ENCODE measurements at places on chromosomes 1 and 21.

DNA sequence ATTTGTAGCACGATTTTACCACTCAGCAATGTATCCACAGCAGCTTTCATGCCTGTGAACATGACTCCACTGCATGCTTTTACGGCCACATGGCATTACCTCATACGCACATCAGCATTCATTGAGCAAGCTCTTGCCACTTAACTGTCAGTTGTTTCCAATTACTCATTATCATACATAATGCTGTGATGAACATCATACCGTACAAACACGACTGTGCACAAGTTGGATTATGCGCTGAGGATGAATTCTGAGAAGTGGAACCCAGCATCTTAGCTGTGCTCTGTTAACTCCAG, 9.6 kb downstream of the UMODL1 start:
- DNase-seq = no peak

- DNase-seq = no peak
These were observed 35.2 kb downstream of the RGL1 start for GRCh38 chr1:183840140-183840539.

- DNase-seq = no peak
These were observed 52.8 kb upstream of the ZBTB40 start for GRCh38 chr1:22398656-22399420.

GRCh38 chr1:234581063-234581714, 28.8 kb downstream of the IRF2BP2 start:
- no peak for DNase-seq

DNA sequence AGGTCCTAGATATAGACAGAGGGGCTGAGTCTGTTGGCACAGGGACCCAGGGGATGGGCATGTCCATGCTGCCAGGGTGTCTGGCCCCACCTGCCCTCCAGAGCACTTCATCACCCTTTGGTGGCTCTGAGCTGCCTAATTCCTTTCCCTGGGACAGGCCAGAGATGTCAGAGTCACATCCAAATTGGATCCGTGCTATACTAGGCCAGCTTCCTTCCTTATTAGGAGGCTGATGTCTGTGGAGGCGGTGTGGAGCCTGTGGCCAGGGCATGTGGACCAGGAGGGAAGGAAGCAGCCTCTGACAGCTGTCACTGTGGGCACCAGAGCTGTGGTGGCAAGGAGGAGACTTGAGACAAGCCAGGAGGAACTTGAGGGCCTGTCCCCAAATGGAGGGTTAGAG, 77.7 kb upstream of the TMEM51 start:
- DNase-seq = no peak

- DNase-seq = no peak
These were observed 33.2 kb downstream of the KCND3 start for GRCh38 chr1:111956155-111956771.

DNA sequence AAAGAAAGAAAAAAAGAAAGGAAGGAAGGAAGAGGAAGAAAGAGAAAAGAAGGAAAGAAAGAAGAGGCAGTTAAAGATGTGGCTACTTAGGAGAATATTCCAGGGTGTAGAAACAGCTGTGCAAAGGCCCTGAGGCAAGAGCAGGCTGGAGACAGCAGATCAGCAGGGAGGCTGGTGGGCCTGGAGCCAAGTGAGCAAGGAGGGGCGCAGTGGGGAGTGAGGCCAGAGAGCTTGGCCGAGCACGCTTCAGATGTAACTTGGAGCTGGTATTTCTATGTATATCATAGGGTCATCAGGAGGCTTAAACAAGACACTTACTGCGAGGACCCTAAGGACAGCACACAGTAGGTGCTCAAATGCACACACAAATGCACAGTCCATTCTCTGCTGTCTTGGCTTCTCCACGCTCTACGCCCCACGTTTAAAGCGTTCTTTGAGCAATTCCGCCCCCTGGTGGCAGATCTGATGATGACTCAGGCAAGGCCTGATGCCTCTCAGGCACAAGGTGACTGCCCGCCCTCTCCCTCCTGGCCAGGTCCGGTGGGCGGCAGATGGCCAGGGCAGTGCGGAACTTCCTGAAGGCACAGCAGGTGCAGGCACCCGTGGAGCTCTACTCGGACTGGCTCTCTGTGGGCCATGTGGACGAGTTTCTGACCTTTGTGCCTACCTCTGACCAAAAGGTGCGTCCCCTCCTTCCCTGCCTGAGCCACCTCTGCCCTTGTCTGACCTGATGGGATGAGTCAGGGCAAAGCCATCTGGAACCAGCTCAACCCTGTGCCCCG, 11.9 kb upstream of the PADI3 start:
- no peak for DNase-seq

GRCh38 chr1:100249155-100249536, 488 bp downstream of the DBT start:
- DNase-seq = no peak

- DNase-seq = no peak
These were observed 97.7 kb downstream of the VPS13D start for GRCh38 chr1:12327566-12327965.

DNA sequence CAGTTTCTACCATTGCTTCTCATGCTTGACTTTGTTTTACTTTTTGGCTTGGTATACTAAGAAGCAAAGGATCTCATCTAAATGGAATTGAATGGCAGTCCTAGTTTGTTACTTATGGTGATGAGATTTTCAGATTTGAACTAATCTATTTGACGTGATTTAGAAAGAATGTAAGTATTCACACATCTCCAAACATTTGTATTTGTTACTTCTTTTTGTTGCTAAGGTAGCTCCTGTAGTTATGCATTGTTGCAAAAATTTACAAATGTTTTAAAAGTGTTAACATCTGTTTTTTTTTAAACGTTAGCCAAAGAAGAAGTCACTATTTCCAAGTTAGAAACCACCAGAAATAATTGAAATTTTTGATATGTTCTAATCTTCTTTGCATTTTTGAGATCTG, 222.5 kb downstream of the RPS6KC1 start:
- DNase-seq = no peak

DNA sequence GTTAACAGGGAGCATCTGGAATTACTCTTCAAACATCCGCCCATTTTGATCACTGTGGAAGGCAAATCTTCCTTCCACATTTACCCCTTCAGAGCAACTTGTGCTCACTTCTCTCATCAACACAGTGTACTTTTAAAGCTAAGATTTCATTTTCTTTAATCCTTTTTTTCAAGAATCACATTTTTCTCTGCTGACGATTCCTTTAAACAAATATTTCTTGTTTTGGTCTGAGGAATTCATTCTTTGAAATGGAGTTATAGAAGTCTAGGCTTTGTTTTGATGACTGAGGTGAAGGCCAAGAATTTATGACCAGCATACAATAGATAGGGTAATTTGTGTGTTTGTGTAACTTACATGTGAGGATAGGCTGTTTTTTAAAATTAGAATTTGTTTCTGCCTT, 25.6 kb downstream of the LRRC42 start:
- DNase-seq = no peak

GRCh38 chr1:16956775-16957174, 23.6 kb downstream of the MFAP2 start:
- DNase-seq = no peak

DNA sequence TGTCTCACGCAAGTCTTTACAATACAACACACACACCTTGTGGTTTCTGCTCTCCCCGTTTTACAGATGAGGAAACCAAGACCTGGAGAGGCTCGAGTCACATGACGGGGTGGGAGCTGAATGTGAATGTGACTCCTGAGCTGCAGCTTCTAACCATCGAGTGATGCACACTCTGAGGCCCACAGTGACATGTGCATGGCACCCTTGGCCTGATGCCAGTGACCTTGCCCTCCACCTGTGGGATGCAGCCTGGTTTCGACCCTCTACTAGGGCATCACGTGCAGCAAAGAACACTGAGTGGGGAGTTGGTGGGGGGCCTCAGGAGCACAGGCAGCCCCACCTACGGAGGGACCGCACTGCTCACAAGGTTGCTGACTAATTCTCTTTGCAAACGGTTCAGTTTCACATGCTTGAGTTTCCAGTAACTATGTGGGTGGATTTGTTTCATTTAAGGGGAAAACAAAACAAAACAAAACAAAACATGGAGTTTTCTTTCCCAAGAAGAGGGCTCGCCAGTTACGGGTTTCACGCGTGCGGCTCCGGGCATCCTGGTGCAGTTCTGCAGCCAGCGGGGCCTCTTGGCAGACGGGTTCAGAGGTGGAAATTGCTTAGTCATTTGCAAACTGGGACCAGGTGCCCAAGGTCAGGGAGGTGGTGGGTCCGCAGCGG, 22.9 kb downstream of the SPSB1 start:
- no peak for DNase-seq

- no peak for DNase-seq
These were observed 84.6 kb upstream of the B3GALT2 start for GRCh38 chr1:193270996-193271395.

GRCh38 chr1:185479796-185480195, 162.8 kb upstream of the IVNS1ABP start:
- peak; percentile 52 for DNase-seq

DNA sequence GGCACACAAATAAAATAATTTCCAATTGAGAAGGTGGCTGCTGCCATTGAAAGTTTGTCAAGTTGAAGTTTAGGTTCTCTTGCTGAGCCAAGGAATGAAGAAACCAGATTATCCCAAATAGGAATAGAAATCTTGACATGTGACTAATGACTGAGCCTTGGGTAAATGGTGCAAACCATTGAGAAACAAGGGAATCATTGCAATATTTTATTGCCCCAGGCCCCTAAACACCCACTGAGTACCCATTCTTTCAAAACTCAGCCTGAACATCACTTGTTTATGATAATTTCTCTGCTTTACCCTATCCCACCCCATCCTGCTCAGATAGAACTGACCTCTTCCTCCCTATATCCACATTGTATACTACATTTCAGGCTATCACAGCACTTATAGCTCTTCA, 46.6 kb upstream of the VTCN1 start:
- no peak for DNase-seq

DNA sequence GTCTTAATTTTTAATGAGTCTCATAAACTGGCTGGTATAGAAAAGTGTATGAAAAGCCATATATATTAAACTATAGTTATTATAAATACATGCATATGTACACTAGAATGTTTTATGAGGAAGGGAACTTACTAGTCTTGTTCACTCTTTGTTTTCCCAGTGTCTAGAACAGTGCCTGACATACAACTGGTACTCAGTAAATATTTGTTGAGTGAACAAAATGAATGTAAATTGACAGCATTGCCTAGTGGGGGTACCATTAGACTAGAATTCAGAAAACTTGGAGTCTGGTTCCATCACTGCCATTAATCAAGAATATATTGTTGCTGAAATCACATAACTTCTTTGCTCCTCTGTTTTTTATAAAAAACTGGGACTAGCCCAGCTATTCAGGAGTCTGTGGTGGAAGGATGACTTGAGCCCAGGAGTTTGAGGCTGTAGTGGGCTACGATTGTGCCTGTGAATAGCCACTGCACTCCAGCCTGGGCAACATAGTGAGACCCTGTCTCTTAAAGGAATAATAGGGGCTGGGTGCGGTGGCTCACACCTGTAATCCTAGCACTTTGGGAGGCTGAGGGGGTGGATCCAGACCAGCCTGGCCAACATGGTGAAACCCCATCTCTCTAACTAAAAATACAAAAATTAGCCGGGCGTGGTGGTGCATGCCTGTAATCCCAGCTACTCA, 51.1 kb downstream of the NFIA start:
- DNase-seq = no peak

- peak; percentile 20 for DNase-seq
These were observed 20.7 kb downstream of the C1QB start for GRCh38 chr1:22673486-22674409.

GRCh38 chr1:240099748-240100147, 8.1 kb downstream of the FMN2 start:
- no peak for DNase-seq

- DNase-seq = no peak
These were observed 23.9 kb upstream of the ZZZ3 start for GRCh38 chr1:77706321-77706720.

GRCh38 chr1:24203404-24203803, 16.3 kb upstream of the IFNLR1 start:
- no peak for DNase-seq

- DNase-seq = no peak
These were observed 53.4 kb downstream of the RGS2 start for GRCh38 chr1:192862271-192862670.

GRCh38 chr1:22163564-22163963, 20.7 kb upstream of the WNT4 start:
- DNase-seq = no peak

GRCh38 chr1:13892198-13892597, 192.2 kb downstream of the PRDM2 start:
- no peak for DNase-seq

GRCh38 chr1:110749960-110750359, 75.2 kb upstream of the KCNA3 start:
- DNase-seq = peak; percentile 21

- DNase-seq = no peak
These were observed 67.8 kb upstream of the BCL10 start for GRCh38 chr1:85344256-85344694.

DNA sequence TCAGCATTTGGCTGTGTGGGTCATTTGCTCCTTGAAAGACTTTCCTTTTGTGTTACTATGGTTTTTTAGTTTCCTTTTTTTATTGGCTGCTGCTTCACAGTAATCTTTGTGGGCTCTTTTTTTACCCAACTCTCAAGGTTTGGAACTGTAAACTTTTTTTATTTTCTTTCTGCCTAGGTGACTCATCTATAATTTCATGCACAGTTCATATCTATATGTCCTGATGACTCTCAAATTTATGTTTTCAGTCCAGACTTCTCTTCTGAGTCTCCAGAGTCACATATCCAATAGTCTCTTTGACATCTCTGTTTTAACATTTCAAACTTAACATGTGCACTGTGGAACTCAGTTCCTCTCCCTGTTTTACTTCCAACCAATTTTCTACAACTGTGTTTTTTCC, 83.4 kb downstream of the ATF6 start:
- DNase-seq = no peak

DNA sequence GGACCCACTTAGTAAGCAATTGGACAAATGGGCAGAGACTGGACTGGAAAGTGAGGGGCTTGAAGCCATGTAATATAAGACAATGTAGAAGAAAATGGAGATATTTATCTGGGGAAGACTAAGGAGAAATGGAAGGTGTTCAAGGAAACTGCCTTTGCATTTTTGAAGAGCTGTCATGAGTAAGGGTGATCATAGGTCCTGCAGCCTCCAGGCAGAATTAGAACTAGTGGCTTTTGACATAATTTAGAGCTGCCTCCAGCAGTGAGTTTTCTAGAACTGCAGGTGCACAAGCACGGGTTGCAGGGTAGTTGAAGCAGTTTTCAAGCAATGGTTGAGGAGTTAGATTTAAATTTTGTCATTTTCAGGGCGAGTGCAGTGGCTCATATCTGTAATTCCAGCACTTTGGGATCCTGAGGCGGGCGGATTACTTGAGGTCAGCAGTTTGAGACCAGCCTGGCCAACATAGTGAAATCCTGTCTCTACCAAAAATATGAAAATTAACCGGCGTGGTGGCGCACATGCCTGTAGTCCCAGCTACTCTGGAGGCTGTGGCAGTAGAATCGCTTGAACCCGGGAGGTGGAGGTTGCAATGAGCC, 3.7 kb upstream of the CDC14A start:
- DNase-seq = no peak
